ENCODE measurements at places on chromosomes 4 and X.
A peak's percentile ranks its signal among the peaks of the same experiment; 100 is the strongest.

DNA sequence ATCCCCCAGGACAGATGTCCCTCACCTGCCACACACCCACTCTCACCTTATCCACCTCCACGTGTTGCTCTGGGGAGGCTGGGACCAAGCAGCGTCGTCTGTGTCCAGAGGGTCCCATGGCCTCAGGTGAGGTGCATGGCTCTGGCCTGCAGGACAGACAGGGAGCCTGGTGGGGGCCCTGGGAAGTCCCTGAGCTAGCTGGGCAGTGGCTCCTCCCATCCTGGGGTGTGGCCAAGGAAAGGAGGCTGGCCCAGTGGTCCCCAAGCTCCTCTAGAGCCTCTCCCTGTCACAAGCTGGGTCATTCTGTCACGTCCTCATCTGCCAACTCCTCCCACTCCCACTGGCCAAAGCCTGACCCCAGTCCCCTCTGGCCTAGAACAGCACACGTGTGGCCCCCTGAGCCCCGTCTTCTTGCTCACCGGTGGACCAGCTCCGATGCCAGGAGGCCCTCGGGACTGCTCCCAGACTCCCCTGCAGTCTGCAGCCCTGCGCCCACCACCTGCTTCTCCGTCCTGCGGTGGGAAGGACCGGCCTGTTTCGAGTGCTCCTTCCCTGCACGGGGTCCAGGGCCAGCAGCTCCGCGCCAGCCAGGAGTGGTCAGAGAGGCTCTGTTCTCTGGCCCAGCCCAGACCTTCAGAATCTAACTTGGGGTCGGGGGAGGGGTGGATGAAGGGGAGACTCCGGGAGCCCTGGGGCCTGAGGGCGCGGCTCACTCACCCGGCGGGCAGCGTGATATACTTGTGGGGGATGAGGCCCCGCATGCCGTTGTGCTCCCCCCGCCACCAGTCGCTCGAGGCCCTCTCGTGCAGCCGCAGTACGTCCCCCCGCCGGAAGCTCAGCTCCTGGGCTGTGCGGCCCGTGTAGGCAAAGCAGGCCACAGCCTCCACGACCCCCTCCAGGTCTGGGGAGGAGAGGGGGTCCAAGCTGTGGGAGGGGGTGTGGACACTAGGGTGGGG lies 4.8 kb downstream of the AVPR2 start:
- DNase-seq = no peak

DNA sequence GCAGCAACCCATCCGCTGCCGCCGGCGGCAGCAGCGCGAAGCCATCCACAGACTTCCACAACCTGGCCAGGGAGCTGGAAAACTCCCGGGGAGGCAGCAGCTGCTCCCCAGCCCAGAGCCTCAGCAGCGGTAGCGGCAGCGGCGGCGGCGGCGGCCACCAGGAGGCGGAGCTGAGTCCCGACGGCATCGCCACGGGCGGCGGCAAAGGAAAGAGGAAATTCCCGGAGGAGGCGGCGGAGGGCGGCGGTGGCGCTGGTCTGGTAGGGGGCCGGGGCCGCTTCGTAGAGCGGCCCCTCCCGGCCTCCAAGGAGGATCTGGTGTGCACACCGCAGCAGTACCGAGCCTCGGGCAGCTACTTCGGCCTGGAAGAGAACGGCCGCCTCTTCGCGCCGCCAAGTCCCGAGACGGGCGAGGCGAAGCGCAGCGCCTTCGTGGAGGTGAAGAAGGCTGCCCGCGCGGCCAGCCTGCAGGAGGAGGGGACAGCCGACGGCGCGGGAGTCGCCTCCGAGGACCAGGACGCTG lies 4.9 kb downstream of the PRDM8 start:
- DNase-seq = peak; percentile 93

- DNase-seq = no peak
Measured at GRCh38 chr4:153495480-153496193, 29.5 kb downstream of the TMEM131L start.

- DNase-seq = no peak
Measured at GRCh38 chrX:7109838-7110793, 37.4 kb upstream of the STS start.

DNA sequence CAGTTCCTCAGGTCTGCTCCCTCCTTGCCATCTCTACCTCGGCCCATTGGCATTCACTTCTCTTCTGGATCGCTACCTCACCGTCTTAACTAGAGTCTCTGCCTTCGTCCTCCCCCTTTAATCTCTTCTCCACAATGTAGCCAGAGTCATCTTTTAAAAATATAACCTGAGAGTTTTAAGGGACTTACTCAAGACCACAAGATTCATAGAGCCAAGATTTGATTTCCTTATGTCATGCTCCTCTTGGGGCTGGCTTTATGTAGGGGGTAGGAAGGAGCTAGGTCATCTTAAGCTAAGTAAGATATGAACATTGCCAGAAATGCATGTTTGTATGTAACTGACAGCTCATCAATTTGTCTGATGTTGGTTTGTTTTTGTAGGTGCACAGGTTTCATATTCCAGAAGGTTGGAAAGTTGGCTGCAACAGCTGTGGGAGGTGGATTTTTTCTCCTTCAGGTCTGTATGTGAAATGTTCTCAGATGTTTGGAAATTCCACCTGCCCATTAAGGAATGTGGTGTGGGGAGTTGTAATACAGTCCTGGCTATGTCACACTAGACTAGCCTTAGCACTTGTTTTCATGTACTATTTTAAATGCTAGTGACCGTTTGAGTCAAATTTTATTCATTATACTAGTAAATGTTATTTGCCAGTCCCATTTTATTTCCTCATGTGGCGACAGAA lies 19.6 kb downstream of the FUNDC2 start:
- DNase-seq = no peak

DNA sequence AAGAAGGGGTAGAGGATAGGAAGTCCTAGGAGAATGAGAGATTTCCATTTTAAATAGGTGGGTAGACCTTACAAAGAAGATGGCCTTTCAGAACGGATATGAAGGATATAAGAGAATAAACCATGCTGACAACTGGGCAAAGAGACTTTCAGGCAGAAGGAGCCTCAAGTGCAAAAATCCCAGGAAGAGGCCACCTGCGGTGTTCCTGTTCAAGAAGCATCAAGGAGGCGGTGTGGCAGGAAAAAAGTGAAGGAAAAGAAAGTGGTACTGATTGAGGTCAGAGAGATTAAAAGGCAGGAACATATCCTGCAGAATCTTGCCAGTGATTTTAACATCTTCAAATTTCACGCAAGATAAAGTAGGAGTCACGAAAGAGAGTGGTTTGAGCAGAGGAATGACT lies 172.0 kb downstream of the FSTL5 start:
- DNase-seq = no peak

DNA sequence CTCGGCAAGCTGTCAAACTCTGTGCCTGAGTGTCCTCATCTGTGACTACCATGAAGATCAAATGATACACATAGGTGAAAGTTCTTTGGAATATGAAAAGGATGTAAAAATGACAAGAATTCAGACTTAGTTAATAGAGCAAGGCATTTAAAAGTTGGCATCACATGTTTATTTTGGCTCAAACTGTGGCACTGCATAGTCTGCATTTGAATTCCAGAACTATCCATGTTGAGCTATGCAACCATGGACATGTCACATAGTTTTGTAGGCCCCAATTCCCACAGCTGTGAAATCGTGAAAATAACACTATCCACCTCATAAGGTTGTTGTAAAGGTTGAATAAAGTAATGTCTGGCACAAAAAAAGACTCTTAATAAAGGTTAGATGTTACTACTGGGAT lies 33.9 kb downstream of the AFF2 start:
- no peak for DNase-seq

GRCh38 chrX:48154796-48155195 lies 24.4 kb downstream of the SPACA5B start:
- no peak for DNase-seq

DNA sequence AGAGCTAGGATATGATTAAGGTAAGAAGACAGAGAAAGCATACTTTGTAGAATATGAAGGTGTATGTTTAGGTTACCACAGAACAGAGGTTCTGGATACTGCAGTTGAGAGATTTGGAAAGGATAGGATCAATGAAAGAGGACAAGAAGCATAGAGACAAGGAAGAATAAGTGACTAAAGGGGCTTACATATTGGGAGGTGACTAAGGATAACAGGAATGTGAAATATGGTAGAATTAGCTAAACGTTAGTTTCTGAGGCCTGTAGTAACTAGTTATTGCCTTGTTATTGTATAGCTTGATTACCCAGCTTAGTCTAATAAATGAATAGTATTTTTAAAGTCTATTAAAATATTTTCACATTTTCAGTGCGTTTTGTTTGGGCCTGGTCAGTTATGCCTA lies 38.2 kb downstream of the CENPI start:
- no peak for DNase-seq

GRCh38 chr4:19030048-19030447 lies 1008.5 kb upstream of the LCORL start:
- no peak for DNase-seq

DNA sequence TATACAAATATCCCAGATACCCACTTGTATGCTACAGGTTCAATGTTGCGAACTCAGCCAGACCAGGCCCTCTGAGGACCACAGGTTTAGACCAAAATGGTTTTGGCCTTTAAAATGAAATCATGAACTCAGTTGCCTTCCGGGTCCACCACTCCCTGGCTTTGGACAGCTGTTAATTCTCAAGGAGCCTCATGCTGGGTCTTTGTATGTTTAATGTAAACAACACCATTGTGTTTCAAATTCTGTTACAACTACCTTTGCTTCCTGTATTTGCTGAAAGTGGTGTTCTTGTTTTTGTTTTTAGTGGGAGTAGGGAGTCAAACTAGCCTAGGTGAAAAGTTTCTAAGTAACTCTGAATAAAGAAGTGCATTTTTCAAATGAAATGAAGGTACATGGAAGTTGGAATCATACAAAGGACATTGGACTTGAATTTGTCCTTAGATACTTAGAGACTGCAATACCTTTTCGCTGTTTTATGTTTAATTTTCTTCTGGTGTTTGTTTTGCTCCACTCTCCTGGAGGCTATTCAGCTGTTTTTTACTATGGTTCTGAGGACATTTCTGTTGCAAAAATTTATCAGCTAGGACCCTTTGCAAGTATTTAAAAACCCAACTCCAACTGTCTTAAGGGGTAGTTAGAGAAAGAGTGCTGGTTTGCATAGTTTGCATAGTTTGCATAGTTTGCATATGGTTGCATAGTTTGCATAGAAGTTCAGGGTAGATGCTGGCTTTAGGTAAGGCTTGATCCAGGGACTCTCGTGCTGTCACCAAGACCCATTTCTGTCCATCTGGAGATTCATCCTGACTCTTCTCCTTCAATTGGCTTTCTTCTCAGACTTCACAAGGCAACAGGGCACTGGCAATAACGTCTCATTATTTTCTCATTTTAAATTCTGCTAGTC lies 70.1 kb downstream of the MID1IP1 start:
- DNase-seq = no peak

GRCh38 chrX:24245202-24245601 lies 68.7 kb downstream of the SUPT20HL2 start:
- DNase-seq = no peak

DNA sequence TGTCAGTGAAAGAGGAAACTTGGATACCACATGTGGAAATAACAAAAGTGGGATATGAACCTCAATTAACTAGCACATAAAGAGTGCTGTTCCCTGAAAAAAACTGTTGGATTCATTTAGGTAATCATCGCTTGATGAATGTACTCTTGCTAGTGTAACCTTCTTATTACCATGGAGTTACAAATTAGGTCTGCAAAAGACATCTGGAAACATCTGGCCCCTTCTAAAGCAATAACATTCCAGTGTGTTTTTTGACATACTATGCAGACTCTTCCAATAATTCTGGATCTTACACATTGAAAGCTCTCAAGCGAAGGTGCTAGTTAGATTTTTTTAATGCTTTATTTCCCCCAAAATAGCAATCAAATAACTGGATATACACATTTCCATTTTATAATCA lies 134.6 kb downstream of the ATP10D start:
- no peak for DNase-seq

DNA sequence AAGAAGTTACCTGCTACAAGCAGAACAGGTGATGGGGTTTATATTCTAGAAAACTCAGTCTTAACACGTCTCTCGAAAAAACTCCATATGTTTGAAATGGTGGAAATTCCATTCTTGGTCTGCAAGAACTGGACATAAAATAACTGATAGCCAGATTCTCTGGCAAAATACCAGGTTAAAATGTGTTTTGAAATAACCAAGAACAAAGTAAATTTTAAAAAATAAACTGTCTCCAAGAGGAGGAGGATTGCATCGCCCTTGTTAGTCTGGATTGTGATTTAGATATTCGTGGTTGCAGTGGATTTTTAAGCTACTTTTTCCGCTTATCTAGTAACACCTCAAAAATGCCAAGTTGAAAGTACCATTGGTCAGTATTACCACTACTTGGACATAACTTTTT lies 40.8 kb downstream of the CENPU start:
- no peak for DNase-seq

- no peak for DNase-seq
Measured at GRCh38 chrX:19571711-19572110, 56.4 kb upstream of the MAP3K15 start.

DNA sequence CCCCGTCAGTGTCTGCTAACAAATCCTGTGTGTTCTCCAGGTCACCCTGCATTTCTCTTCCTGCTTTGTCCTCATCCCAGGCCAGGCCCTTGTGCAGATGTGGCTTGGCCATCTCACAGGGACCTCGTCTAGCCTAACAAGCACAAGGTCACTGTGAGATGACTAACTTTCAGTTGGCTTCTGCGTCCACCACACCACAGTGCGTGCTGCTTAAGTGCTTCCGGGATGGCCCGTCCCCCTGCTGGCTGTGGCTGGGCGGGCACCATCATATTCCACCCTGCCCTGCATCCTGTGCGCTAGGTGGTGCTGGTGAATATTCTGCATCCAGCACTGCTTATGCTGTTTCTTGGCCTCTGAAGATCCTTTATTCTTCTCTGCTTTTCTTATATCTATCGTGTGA lies 33.8 kb downstream of the RBBP7 start:
- no peak for DNase-seq

DNA sequence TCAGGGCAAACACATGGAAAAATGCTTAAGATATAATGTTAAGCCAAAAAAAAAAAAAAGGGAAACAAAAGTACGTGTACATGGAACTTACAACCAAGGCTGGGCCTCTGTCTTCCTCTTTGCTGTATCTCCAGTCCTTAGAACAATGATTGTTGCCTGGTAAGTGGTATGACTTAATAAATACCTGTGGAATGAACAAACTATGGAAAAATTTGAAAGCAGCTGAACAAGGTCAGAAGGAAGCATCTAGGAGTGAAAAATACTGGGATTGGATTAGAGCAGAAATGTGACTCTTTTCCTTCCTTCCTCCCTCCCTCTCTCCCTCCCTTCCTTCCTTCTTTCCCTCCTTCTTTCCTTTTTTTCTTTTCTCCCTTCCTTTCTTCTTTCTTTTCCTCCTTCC lies 54.2 kb upstream of the SMIM10 start:
- no peak for DNase-seq

- no peak for DNase-seq
Measured at GRCh38 chrX:861921-862320, 231.3 kb downstream of the SHOX start.
